ENCODE measurements at places on chromosomes 5 and 9.

DNA sequence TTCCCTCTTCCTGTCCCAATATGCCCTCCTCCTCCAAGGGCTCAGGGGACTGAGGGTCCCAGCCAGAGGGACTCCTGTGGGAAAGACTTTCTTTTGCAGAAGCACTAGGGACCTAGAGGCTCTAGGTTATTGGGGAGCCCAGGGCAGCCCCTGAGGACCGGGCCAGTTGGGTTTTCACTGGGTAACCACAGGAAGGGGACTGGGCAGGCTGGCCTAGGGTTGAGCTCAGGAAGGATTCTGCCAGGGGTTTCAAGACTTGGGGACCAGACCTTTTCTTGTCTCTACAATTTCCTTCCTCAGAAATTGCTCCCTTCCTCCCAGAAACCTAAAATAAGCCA, 24.4 kb upstream of the HMCN2 start:
- H3K27ac ChIP-seq, result no peak overlapping the region
- H3K27me3 ChIP-seq, result no peaks in the 10 kb centered on the region
- no peak for DNase-seq
- H3K4me1 ChIP-seq, result peaks cover 1% of the 10 kb centered on the region
- no peaks in the 10 kb centered on the region for H3K36me3 ChIP-seq
- H3K4me3 ChIP-seq, result no peak overlapping the region

- no peak for DNase-seq
- H3K4me3 ChIP-seq, result no peak overlapping the region
- H3K4me1 ChIP-seq, result peaks cover 1% of the 10 kb centered on the region
- no peaks in the 10 kb centered on the region for H3K36me3 ChIP-seq
These were observed 59.6 kb downstream of the C9orf152 start for GRCh38 chr9:110148384-110148783.

DNA sequence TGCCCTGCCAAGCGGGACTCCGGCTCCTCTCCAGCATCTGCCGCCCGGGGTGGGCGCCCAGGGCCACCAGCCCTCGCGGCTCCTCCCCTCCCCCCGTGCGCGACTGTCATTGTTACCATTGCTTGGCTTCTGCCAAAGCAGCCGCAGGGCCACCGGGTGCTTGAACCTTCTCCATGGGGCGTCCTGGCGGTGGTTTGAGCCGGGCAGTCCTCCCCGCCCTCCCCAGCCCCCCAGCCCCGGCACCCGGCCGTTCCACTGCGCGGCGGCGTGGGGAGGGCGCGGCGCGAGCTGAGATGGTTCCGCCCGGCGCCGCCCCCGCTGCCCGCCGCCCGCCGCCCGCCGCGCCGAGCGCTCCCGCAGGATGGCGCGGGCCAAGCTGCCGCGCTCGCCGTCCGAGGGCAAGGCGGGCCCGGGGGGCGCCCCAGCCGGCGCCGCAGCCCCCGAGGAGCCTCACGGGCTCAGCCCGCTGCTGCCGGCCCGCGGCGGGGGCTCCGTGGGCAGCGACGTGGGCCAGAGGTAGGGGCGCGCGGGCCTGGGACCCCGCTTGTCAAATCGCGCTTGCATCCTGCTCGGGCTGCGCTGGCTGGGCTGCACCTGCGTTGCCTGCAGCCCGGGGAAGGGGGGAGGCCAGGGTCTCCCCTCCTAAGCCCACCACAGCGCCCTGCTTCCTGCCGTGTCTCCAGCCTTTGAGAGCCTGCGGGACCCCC, 34.4 kb downstream of the KCNT1 start:
- H3K27ac ChIP-seq, result no peak overlapping the region
- no peaks in the 10 kb centered on the region for H3K36me3 ChIP-seq
- no peaks in the 10 kb centered on the region for H3K4me1 ChIP-seq

- H3K27me3 ChIP-seq, result no peaks in the 10 kb centered on the region
- no peaks in the 10 kb centered on the region for H3K36me3 ChIP-seq
- H3K4me3 ChIP-seq, result no peak overlapping the region
- H3K4me1 ChIP-seq, result peaks cover 3% of the 10 kb centered on the region
These were observed 80.0 kb downstream of the PPARGC1B start for GRCh38 chr5:149809931-149810691.

- peaks cover 6% of the 10 kb centered on the region for H3K4me1 ChIP-seq
- peak overlapping the region; percentile 61 for H3K27ac ChIP-seq
- no peaks in the 10 kb centered on the region for H3K36me3 ChIP-seq
- peak overlapping the region; percentile 87 for H3K4me3 ChIP-seq
- DNase-seq, result peak; percentile 35
These were observed 513 bp downstream of the FAM193B start for GRCh38 chr5:177553671-177554429.

DNA sequence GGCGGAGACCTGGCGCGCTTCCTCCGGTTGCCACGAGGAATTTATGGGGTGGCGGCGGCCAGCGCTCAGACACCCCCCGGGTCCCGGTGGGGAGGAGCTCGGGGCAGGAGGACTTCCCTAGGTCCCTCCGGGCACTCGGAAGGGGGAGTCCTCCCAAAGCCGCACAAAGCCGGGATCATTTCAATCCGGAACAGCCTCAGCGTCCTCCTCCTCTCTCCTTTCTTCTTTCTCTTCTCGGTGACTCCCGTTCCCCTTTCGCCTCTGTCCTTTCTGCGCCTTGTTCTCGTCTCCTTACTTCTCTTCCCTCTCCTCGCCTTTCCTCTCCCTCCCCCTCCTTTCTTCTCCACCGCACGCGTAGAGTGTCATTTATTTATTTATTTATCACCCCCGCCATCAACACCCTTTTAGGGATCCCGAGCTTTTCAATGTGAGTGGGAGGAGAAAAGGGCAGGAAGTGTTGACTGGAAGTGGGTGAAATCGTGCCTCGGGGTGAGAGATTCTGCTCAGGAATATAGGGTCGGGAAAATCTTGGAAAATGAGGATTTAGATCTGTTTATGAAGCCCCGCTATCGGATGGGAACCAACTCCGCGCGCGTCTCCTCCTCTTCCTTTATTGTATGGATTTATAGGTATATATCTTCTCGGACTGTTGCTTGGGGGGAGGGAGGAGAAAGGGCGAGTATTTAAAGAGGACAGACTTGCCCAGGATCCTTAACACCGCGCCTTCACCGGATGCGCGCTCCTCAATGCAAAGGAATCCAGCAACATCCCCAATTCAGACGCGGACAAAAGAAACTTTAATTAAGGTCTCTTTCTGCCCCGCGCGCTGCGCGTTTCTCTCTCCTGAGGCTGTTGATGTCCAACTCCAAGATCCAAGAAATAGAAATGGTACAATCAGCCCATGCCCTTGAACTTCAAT, 2.0 kb upstream of the ZNF462 start:
- no peaks in the 10 kb centered on the region for H3K36me3 ChIP-seq
- peaks cover 2% of the 10 kb centered on the region for H3K27me3 ChIP-seq
- H3K4me1 ChIP-seq, result peaks cover 5% of the 10 kb centered on the region
- peak; percentile 88 for DNase-seq

DNA sequence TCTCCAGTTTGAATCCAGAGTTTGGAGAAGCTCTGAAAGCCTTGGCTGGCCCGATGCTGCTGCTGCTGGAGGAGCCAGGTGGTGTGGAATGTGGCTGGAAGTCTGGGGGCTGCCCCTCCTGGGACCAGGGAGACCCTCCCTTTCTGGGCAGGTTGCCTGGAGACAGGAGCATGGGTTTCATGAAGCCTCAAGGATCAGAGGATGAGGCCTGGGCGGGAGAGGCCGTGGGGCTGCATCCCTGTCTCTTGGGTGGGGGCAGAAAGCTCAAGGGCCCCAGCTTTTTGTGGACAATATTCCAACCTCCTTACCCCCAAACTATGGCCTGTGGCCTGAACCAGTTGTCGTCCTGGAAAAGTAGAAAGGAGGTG, 10.1 kb downstream of the FGF18 start:
- no peaks in the 10 kb centered on the region for H3K36me3 ChIP-seq
- H3K4me3 ChIP-seq, result no peak overlapping the region
- H3K27ac ChIP-seq, result no peak overlapping the region

DNA sequence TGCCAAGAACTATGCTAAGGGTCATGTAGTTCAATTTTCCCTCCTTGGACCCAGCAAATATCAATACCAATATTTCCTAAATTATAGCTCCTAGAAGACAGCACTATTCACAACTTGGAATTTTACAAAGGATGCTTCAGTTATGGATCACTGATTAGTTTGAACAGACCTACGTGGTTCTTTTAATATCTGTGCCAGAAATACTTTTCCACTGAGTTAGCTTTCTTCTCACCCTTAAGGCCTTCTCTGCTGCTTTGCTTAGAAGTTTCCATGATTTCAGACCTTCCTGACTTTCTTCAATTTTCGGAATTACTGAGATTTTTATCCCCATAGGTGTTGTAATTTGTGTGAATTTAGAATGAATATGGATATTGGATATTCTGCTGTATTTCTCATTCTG, 380.4 kb downstream of the PSAT1 start:
- H3K27me3 ChIP-seq, result no peaks in the 10 kb centered on the region
- no peak for DNase-seq
- no peak overlapping the region for H3K27ac ChIP-seq
- no peaks in the 10 kb centered on the region for H3K4me1 ChIP-seq
- no peaks in the 10 kb centered on the region for H3K36me3 ChIP-seq

GRCh38 chr9:95379630-95380029, 62.1 kb upstream of the FANCC start:
- H3K27me3 ChIP-seq, result no peaks in the 10 kb centered on the region
- H3K36me3 ChIP-seq, result no peaks in the 10 kb centered on the region
- DNase-seq, result no peak
- H3K27ac ChIP-seq, result no peak overlapping the region
- no peak overlapping the region for H3K4me3 ChIP-seq

DNA sequence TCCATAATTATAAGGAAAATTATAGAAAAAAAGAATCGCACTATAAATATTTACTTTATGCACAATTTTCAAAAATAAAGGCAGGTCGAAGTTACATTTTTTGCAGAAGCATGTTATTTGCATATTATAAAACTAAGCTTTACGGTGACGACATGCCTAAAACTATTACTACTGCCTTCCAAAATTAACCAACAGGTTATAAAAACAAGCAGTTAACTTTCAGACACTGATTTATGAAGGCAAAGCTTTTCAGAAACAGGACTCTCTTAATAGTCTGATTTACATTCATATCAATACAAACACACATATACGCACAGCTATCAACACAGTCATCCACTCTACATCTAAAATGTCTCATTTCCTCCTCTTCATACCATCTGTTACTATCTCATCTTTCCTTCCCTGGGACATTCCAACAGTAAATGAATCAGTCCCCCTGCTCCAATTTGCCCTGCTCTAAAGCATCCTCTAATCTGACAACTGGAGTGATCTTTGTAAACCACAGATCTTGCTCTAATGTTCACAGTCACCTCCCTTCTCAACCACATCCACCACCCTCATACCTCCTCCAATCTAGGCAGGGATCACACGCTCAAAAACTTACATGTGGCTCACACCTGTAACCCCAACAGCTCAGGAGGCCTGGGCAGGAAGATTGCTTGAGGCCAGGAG, 21.6 kb downstream of the FBXW11 start:
- H3K27me3 ChIP-seq, result no peaks in the 10 kb centered on the region
- H3K4me3 ChIP-seq, result no peak overlapping the region
- H3K36me3 ChIP-seq, result no peaks in the 10 kb centered on the region
- no peak overlapping the region for H3K27ac ChIP-seq
- H3K4me1 ChIP-seq, result peaks cover 6% of the 10 kb centered on the region

DNA sequence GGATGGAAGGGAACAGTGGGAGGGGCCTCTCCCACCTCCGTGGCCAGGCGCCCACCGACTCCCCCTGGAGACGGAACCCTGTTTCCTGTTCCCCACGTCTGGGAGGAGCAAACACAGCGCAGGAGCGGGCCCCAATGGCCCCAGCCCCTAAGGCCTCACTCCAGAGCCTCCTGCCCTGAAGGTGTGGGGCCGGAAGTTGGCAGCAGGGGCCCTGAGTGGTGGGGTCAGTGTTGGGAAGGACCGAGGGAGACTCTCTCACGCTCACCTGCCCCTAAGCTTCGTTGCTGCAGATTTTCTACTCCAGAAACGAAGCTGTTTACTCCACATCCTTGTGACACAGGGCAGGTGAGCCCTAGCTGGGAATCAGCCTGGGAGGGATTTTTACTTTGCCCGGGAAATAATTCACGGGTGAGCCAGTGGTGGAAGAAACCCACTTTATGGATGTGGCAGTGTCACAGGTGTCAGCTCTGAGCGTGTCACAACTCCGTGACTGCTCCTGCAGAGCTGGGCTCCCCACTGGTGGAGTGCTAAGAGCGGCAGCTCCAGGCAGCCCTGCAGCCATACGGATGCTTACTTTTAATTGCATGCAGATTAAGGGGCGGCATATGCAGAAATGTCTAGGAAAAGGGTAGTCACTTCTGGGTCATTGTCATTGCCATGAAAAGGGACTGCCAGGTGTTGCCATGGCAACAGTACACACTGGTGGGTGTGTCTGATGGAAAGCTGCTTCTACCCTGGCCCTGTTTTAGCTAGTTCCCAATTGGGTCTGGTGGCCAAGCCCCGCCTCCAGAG, 77.5 kb upstream of the OLFM1 start:
- DNase-seq, result peak; percentile 50
- no peak overlapping the region for H3K4me3 ChIP-seq
- H3K27ac ChIP-seq, result no peak overlapping the region

GRCh38 chr5:57033503-57033902, 81.6 kb upstream of the MIER3 start:
- no peak for DNase-seq
- H3K27me3 ChIP-seq, result no peaks in the 10 kb centered on the region

DNA sequence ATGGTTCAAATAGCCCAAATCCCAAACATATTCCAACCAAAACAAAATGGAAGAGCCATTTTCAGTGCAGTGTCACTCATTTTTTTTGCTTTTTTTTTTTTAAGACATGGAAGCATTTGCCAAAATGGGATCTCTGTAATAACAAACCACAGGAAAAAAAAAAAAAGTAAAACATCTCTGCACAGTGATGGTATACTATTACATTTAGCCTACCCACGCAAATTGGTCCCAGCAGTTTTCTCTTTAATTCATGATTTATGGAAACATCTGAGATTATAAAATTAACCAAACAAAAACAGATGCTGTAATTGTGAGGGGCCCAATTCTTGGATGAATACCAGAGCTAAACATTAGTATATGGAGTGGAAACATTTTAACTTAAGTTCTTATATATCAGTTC, 566.6 kb downstream of the ZNF608 start:
- H3K27me3 ChIP-seq, result no peaks in the 10 kb centered on the region
- no peaks in the 10 kb centered on the region for H3K36me3 ChIP-seq
- no peak for DNase-seq
- H3K4me3 ChIP-seq, result no peak overlapping the region
- H3K4me1 ChIP-seq, result no peaks in the 10 kb centered on the region
- no peak overlapping the region for H3K27ac ChIP-seq

GRCh38 chr5:54844905-54845566, 140.4 kb downstream of the ESM1 start:
- H3K4me1 ChIP-seq, result peaks cover 6% of the 10 kb centered on the region
- H3K27me3 ChIP-seq, result no peaks in the 10 kb centered on the region
- no peak overlapping the region for H3K27ac ChIP-seq
- no peak overlapping the region for H3K4me3 ChIP-seq

- H3K27me3 ChIP-seq, result no peaks in the 10 kb centered on the region
- DNase-seq, result peak; percentile 2
- H3K4me3 ChIP-seq, result peak overlapping the region; percentile 23
- peak overlapping the region; percentile 98 for H3K27ac ChIP-seq
- H3K4me1 ChIP-seq, result no peaks in the 10 kb centered on the region
These were observed 721 bp downstream of the GIN1 start for GRCh38 chr5:103119070-103119764.
